ENCODE measurements at places on chromosomes 7 and 10.

- DNase-seq = no peak
Observed at GRCh38 chr10:112739592-112740353, 210.3 kb upstream of the TCF7L2 start.

GRCh38 chr7:91945476-91945875 lies 4.8 kb downstream of the AKAP9 start:
- DNase-seq = no peak

GRCh38 chr7:145784809-145785780 lies 331.5 kb upstream of the CNTNAP2 start:
- no peak for DNase-seq

GRCh38 chr7:36904802-36905201 lies 180.5 kb upstream of the AOAH start:
- no peak for DNase-seq

GRCh38 chr7:50446542-50446960 lies 3.6 kb downstream of the FIGNL1 start:
- DNase-seq = no peak

DNA sequence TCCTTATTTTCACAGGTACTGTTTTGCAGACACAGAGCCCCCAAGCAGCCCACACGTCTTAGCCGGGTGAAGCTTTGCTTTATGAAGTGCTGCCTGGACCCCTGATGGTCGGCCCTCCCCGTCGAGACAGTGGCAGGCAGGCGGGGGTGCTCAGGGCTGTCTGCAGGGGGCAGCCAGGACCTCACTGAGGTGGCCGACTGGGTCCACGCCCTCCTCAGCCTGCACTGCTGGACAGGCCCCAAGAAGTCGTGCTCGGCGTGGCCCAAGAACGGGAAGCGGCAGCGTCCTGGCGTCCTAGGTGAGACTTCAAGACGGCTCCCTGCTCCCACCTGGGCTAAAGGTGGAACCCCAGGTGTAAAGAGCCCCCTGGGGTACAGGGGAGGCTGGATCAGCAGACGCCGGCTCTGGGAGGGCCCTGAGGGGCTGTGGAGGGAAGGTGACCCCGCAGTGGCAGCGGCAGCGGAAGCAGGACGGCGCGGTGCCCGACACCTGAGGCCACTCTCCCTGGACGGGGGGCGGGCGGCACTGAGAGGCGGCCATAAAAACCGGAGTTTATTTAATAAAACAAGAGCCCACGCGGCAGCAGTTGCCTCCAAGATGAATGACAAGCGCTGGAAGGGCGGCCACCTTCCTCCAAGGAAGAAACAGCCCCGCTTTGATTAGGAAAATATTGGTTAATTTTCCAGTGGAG lies 179.4 kb downstream of the ELFN1 start:
- DNase-seq = no peak

DNA sequence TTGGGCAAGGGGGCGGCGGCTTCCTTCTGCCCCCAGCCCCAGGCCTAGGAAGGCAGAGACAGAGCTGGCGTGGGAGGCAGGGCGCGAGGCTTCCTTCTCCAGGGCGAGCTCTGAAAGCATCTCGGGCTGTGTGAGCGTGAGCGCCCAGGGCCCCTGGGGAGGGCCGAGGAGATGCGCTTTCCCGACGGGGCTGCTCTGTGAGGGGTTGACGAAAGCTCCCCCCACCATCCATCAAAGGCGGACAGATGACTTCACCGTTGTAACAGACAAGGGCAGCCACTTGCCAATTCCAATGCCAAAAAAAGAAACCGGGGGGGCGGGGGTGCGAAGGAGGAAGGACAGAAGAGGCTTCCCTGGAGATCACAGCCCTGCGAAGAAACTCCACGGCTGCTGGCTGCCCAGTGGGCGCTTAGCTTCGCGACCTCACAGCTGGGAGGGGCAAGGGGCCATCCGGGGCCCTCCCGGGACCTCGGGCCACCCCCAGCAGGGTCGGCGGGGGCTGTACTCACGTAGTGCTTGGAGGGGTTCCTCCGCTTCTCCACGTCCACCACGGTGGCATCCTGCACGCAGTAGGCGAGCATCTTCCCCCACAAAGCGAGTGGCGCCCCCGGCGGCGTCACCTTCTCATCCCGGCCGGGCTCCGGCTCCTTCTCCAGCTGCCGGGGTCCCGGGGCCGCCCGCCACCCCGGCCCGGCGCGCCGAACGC lies 537 bp downstream of the SH3PXD2A start:
- no peak for DNase-seq

GRCh38 chr10:8913720-8914119 lies 859.2 kb downstream of the GATA3 start:
- DNase-seq = peak; percentile 17

DNA sequence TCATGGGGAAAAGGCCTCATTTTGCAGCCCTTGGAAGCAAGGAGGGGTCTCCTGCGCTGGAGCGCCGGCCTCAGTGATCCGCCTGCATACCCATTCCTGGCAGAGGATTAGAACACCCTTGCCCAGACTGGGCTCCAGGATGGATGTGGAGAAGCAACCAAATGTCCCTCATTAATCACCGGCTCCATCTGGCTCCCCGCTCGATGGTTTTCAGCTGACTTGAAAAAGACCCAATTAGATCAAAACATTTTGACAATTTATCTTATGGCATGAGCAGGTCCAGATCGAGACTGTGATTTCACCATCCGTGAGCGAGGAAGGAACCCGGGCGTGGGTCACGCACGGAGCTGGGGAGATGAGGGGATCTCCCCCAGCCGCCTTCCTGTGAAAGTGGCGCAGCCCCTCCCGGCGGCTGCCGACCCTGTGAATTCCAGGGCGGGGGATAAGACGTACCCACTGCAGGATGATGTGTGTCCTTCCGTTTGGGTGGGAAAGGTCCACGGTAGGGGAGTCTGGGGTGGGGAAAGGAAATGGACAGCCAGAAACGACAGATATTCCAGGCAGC lies 141.6 kb downstream of the EMX2 start:
- no peak for DNase-seq

DNA sequence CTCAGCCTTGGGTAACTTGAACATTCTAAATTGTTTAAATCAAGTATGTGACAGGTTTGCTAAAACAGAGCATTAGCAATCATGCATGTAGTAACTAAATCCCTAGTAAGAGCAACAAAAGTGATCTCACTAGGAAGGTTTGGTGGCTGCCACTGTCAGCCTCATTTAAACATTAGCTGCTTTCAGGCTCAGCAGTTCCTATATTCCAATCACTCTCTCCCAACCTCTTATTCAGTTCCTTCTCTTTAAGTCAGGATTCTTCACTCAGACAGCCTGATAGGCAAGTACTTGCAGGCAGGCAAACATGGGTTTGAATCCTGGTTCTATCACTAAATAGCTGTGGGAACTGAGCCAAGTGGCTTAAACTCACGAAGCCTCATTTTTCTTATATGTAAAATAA lies 3.6 kb downstream of the CREB3L2 start:
- DNase-seq = no peak

- no peak for DNase-seq
Observed at GRCh38 chr10:7193369-7193768, 217.5 kb downstream of the SFMBT2 start.

- peak; percentile 26 for DNase-seq
Observed at GRCh38 chr10:128912568-128913311, 554.3 kb upstream of the MGMT start.

GRCh38 chr10:15472431-15473395 lies 101.6 kb upstream of the FAM171A1 start:
- DNase-seq = no peak

- no peak for DNase-seq
Observed at GRCh38 chr10:126895214-126895781, 9.9 kb upstream of the DOCK1 start.

- DNase-seq = no peak
Observed at GRCh38 chr7:923108-924041, 31.1 kb downstream of the ADAP1 start.

DNA sequence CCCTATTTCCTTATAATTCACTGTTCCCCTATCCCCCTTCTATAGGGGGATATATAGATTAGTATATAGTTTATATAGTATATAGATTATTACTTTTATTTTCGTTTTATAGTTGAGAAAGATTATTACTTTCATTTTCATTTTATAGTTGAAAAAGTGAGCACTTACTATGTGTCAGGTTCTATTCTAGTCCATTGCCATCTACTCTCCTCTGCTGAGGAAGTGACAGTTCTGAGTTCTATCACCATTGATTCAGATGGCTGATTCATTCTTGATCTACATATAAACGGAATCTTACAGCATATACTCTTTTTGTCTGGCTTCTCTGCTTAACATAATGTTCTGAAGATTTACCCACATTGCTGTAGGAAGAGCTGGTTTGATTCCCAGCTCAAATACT lies 20.7 kb upstream of the CAV2 start:
- no peak for DNase-seq

DNA sequence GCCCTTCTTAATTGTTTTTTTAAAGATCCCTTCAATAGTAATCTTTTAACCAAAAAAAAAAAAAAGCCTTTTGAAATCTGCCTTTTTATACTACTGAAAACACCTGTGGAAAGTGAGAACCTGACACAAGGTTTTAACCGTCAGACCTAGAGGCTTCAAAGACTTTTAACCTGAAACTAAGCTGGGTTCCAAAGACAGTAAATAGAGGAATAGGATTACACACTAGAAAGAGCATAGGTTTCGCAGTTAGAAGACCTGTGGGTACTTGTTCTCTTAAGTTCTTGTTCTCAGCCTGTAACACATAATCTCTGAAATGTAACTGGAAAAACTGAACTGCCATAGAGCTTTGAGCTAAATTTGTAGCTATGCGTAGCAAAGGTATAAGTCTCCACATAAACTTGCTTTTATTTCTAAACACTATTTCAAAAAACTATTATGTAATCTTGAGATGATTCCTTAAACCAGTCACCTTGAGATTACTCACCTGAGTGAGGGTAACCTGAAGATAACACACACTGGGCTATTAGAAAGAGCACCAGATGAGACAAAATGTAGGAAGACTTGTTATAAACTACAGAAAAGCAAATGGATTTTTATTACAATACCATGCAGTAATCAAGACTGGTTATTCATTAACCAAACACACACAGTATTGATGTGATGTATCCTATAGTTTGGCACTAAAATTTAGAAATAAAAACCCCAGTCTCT lies 196.6 kb upstream of the FRMD4A start:
- no peak for DNase-seq

GRCh38 chr7:37452346-37452745 lies 3.7 kb upstream of the ELMO1 start:
- no peak for DNase-seq

DNA sequence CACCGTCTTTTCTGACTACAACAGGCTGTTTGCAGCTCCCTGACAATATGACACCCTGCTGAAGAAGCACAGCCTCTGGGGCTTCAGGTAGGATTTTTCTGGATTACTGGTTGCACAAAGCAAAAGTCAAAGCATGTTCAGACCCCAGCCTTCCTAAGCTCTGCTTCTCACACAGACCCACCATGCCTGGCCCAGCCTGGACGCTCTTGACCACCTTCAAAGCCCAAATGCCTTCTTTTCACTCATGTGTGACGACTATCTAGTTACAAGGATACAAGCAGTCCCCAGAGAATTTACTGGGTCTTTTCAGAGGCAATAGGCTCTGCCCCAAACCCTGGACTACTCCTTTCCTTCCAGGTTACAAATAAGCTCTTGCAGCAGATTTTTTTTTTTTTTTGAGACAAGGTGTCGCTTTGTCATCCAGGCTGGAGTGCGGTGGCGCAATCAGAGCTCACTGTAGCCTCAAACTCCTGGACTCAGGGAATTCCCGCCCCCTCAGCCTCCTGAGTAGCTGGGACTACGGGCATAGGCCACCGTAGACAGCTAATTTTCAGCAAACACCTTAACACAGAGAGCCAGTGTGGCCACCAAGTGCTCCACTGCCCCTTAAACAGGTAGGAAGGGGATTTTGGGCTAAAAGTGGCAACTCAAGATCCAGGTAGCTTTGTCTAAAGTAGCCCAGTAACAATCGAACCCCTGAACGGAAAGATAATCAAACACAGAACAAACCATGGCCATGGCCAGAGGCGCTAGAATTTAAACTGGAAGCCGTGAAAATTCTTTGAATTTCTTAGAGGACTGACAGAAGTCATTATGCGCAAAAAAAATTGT lies 16.2 kb downstream of the SVIL start:
- DNase-seq = no peak

- DNase-seq = no peak
Observed at GRCh38 chr10:71564194-71564820, 155.3 kb downstream of the C10orf105 start.

- no peak for DNase-seq
Observed at GRCh38 chr10:29608062-29608461, 26.7 kb downstream of the SVIL start.

GRCh38 chr10:3782146-3782450 lies 2.9 kb downstream of the KLF6 start:
- no peak for DNase-seq

GRCh38 chr7:77382532-77382931 lies 33.6 kb downstream of the GSAP start:
- no peak for DNase-seq
